Stimulated activated CD4-positive, alpha-beta T cell treated with anti-CD3 and anti-CD28 coated beads, TNF-alpha, amount 100 ng/mL, for 48 hours (primary cell): ENCODE measurements at places on chromosomes 7 and 10.

DNA sequence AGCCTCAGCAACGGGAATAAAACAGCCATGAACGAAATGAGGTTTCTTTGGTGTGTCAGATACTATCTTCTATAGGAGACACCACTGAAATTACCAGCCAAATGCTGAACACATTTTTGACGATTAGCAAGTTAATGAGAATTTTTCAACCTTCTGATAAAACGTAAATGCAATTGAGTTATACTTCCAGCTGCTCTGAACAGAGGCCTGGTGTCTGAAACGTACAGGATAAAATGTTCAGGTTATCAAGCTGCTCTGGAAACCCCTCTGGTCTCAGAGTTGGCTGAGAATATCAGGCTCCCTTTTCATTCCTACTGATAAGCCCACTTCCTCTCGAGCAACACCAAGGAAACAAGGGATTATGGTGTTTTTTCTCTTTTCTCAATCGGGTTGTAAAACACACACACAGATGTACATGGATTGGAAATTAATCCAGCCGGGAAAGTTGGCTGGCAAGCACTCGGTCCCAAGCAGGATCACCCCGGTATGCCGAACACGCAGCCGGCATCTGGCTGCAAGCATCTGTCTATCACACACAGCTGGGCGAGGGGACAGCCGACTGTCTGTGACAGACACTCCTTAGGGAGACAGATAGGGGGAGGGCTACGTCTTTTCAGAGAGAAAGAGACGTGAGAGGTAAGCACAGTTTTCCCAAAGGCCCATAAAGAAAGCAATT lies 171.8 kb downstream of the PRKAG2 start:
- DNase-seq: no peak

DNA sequence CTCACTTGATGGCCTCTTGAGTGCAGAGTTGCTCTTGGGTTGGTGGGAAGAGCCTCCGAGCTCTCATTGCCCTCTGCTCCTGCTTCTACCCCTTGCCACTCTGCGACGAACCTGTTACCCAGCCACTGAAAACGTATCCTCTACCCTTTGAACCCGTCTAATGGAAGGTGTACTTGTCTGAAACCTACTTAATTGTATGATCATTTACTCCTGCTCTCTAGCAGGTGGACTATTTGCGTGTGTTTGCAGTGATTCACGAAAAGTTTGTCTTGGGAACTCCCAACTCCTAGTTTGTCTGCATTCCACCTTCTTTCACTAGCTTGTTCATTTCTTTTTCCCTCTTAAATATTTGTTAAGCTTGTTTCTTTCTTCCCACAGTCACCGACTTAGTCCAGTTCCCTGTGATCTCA lies 503 bp downstream of the CROT start:
- no peak for DNase-seq

DNA sequence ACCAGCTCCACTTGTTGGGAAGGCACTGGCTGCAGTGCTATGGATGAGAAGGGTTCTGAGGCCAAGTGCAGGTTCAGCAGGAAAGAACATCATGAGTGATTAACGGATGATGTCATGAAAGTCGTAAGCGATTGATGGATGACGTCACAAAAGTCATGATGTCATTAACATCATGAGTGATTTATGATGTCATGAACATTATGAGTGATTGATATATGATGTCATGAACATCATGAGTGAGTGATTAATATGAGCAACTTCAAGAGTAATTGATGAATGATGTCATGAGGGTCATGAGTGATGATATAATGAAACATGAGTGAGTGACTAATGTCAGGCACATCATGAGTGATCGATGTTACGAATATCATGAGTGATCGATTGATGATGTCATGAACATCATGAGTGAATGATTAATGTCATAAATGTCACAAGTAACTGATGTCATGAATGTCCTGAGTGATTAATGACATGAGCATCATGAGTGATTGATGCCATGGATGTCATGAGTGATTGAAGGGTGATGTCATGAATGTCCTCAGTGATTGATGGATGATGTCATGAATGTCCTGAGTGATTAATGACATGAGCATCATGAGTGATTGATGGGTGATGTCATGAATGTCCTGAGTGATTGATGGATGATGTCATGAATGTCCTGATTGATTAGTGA lies 185.6 kb downstream of the PAXIP1 start:
- DNase-seq: no peak

GRCh38 chr10:5668429-5668828 lies 2.0 kb upstream of the ASB13 start:
- no peak for DNase-seq

DNA sequence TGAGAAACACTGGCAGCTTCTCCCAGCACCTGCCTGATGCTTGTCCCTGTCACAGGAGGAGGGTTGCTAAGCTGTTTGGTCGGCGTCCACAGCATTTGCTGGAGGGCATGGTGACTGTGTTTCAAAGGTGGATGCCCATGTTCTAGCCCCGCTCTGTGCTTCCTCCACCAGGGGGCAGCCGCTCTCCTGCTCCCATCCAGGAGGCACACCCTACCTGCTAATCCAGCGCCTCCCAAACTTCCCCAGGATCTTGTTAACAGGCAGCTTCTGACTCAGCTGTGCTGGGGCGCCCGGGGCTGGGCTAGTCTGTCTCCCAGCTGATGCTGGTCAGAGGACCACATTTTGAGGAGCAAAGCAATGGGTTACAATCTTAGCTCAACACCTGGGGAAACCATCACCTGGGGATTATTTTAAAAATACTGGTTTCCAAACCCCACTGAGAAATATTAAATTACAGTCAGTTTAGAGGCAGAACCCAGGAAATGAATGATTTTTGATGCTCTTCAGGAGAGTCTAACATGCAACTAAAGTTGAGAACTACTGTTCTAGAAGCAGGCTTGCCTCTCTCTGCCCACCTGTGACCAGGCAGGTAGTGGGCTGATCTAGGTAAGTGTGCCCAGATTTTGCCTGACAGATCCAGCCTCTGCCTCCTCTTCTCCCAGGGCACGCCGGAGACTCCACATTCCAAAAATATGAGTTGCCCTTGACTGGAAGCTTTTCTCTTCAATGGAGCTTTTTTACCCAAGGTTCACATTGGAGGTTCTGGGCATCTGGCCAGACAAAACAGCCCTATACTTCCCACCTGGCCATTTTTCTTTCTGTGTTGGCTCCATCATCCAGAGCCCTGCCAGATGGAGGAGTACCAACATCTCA lies 92.7 kb upstream of the GPR26 start:
- peak; percentile 26 for DNase-seq

DNA sequence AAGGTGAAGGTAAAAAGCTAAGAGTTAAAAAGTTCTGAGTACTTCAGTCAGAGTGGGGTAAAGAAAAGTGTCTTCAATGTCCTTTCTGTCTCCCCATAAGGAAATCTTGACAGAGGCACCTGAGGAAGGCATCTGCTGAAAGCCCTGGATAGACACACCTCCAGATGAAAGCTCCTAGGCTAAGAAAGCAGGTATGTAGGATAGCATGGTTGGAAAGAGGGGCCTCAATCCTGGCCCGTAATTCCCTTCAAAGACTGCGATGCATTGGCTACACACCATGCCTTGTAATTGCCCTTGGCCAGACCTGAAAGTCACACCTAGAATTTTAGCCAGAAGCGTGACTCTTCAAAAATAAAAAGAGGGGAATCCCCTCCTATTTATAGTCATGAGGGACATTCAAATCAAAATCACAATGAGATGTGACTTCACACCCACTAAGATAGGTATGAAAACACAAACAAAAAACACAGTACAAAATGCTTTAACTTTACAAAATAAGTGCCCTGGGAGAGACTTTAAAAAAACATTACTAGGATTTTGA lies 809.7 kb downstream of the IPMK start:
- no peak for DNase-seq

DNA sequence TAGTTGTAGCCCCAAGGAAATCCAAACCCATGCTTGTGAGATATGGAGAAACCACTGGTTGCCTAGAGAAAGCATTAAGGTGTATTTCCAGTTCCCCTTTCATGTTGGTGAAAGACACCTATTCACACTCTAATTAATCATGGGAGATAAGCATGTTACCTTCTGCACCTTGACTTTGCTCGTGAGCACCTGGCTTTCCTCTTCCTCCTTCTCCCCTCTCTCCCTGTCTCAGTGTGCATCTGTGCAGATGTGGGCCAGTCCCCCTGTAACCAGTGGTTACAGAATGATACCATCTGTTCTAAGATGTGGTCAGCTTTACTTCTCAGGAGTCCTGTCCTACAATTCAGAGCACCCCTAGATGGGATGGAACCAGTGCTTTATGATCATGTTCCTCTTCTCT lies 160.6 kb downstream of the LCOR start:
- DNase-seq: no peak

- no peak for DNase-seq
Observed at GRCh38 chr10:58081353-58081752, 186.3 kb downstream of the IPMK start.

DNA sequence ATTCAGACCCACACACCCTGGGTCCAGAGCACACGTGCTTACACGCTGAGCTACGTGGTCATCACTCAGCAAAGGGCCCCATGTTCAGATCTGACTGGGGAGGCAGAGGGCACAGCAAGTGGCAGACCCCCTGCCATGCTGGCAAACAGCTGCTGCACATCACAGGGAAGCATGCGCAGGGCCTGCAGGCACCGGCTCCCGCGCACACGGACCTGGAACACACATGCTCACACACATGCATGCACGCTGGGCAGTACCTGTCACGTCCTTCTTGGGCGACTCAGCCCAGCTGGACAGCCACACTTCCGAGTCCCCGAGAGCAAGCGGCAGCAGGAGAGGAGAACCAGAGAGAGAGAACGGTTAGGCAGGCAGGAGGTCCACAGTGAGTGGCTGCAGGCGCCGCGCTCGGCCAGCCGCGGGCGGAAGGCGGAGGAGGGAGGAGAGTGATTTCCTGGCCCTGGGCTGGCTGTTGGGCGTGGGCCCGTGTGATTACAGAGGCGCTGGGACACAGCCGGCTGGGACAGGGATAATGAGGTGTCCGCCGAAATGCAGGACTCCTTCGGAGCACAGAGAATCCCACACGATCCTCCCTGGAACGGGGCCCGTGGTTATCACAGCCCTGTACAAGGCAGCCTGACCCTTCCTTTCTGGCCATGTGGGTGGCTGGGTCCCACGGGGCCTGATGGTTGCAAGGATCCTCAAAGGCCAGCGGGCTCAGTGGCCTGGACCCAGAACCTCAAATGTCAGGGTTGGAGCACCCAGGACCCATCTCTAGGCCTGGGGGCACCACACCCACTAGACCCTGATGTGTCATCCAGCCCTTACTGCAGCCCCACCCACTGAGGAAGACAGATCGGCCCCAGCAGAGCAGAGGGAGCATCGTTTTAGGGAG lies 175.1 kb downstream of the NEURL1 start:
- no peak for DNase-seq

GRCh38 chr10:125226005-125226404 lies 65.6 kb upstream of the CTBP2 start:
- DNase-seq: no peak

DNA sequence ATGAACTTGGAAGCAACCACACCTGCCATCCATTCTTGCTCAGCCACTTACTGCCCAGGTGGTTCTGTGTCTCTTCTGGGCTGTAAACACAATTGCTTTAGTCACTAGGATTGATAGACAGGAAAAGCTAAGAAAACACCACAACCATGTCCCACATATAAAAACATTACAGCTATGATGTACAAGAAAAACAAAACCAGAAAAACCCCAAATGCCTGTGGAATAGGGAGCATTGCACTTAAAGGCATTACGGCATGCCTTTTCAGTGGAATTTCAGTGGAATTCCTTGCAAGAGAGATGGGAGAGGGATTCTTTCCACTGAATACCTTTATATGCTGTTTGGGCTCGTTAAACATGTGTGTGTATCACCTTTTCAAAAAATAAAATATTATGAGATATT lies 44.2 kb upstream of the GPR26 start:
- no peak for DNase-seq

- no peak for DNase-seq
Observed at GRCh38 chr7:107975394-107976013, 27.5 kb downstream of the LAMB1 start.

DNA sequence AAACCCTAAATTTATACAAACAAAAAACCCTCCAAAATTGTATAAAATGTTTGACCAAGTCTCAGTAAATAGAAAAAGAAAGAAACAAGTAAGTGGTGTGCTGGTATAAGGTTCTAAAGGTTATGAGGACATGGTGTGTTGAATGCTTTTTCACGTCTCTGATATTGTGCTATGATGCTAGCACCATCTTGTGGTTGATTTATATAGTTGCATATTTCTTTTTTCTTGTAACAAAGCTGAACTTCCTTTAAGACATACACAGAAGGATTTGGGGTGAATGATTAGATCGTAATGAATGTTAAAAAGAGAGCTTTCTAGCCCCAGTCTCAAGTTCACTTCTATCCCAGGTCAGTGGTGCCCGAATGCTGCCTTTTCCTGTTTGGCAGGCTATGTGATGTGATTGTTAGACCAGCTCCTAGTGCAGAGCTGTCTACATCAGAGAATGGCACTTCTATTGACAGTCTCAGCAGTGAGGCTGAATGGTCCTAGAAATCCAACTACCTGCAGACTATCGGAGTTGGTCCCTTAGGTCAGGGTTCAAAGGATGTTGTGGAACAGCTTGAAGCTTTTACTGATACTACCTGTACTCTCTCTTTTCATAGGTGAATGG lies 25.0 kb downstream of the VTI1A start:
- DNase-seq: no peak

GRCh38 chr10:11678074-11678793 lies 63.9 kb upstream of the ECHDC3 start:
- no peak for DNase-seq

- DNase-seq: no peak
Observed at GRCh38 chr7:19110026-19110730, 7.3 kb downstream of the TWIST1 start.

GRCh38 chr7:111229916-111230315 lies 139.0 kb downstream of the LRRN3 start:
- DNase-seq: no peak

GRCh38 chr7:5634107-5634950 lies 147.1 kb downstream of the RNF216 start:
- no peak for DNase-seq

DNA sequence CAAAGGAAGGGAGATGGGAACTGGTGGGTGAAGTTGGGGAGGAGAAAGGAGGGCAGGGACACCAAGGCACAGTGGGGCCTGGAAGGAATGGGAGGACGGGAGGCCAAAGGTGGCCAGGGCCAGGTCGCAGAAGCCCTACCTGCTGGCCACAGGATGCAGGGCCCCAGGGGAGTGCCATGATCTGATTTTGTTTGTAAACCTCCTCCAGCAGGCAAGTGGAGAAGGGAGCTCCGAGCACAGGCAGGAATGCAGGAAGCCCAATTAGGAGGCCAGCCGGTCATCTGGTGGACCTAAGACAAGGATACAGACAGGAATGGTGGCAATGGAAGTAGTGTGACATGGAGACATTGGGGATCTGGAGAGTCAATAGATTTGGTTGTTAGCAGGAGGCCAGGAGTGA lies 107.0 kb upstream of the ZMIZ1 start:
- no peak for DNase-seq
